ENCODE measurements at places on chromosomes 4 and X.

DNA sequence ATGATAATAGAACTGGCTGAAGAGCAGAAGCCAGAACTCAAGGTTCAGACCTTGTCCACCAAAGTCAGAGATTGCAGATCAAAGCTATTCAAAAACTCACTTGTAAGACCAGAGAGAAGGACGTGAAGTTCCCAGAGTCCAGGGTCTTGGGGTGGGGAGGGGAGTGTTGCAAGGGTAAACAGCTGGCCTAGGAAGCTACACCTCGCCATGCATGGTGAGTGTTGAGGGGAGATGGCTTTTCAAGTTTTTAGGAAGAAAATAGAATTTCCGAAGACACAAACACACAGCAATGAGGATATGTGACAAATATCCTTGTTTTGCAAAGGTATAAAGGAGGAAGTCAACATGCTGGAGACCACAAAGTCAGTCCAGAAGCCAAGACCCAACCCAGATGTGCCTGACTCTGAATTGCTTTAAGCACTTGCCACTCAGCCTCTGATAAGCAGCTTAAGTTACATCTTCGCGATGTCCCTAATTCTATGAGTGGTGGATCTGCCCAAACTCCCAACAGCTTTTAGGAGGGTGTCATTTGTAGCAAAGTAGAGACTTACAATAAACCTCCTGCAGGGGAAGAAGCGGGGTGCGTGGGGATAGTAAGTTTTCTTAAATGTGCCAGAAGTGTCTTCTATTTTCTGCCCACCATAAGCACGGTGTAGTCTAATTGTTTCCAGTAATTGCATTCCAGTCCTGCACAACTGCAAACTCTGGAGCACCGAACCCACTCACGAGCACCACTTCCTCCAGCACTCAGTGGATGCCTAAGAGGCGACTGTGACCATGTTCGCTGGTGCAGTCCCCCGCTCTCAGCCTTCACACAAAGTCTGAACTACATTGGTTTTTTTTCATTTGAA, 26.5 kb downstream of the HAND2 start:
- no peak for DNase-seq

- DNase-seq = no peak
Observed at GRCh38 chrX:111831343-111831742, 44.6 kb upstream of the TRPC5OS start.

DNA sequence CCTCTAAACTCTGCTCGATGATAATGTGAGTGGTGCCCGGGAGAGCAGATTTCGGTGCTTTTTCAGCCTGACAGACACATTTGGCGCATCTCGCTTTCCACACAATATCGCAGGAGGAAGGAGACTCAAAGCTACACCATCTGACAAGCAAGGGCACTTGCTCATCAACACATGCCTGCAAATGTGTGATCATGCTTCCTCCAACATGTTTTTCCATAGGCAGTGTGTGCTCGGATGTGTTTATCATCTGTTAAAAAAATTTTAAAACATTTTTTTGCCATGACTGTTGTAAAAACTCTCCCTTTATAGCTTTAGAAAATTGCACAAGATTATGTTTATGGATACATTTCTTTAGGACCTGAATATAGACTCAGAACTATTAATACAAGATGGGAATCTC, 170.3 kb upstream of the PUDP start:
- DNase-seq = no peak

DNA sequence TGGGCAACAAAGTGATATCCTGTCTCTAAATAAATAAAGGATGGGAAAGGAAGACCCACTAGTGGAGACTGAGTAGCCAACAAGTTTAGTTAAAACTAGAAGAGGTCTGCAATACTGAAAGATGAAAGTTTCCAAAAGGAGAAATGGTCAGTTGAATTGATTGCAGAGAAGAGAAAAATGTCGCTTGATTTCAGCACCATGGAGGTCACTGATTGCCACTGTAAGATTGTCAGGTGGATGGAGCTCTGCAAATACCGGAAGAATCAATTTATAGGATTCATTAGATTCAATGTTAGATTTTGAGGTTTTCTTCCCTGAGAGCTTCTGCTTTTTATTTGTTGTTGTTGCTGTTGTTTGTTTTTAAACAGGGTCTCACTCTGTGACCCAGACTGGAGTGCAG, 5.4 kb upstream of the FNIP2 start:
- no peak for DNase-seq

- no peak for DNase-seq
Observed at GRCh38 chr4:21470535-21470934, 478.0 kb downstream of the KCNIP4 start.

DNA sequence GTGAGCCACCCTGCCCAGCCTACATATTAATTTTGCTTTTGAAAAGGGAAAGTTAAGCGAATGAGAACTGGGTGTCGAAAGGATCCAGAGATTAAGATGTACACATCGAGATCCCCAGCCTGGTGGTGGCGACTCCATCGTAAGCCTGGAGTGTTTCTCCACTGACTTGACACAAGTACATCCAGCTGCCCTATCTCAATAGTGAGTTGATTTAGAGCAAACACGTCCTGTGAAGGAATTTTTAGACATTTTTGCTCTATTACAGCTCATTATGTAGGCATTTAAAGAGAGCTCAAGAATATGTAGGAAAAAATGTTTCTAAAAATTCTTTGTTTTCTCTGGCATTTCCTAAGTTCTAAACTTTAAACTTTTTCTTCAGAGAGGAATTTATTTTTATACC, 11.7 kb upstream of the CLDN34 start:
- no peak for DNase-seq

DNA sequence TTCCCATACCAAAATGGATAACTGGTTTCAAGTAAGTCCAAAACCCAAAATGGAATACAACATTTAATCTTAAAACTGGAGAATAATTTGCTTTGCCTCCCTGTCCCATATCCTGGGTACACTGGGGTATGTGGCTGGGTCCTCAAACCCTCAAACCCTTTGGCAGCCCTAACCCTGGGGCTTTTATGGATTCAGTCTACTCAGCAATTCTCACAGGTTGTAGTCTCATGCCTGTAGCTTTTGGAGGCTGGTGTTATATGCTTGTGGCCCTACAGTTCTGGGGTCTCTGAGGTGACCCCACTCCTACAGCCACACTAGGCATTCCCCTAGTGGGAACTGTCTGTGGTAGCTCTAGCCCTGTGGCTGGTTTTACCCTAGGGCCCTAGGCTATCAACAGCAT, 110.5 kb upstream of the NRK start:
- no peak for DNase-seq

DNA sequence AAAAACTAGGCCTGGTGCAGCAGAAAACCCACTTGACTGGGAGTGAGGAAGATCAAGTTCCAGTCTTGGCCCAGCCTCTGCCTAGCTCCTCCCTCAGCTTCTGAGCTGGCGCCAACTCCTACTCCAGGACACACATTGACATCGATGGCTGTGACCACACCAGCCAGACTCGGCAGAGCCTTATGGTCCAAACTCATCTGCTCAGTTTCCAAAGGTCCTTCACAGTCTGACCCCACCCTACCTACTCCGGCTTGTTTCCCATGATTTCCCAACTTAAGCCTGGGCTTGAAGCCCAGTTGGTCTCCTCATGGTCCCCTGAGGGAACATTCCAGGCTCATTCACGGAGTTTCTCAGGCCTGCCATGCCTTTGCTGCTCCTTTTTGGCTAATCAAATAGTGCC, 10.1 kb downstream of the ELF4 start:
- no peak for DNase-seq

DNA sequence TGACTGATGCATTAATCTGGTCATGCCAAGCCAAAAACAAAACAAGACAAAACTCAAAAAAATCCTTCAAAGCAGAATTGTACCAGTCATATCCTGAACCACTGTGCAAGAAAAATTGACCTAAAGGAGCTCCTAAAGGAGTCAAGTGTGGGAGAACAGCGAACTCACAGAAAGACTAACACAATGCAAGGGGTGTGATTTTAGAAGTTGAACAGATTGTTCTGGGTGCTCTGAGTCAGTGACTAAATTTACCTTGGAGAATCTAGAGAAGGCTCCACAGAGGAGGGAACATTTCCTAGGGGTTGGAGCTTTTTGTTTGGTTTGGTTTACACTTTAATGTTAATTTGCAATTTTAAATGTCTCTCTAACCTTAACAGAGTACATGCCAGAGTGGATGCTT, 48.9 kb upstream of the PHF8 start:
- DNase-seq = no peak

DNA sequence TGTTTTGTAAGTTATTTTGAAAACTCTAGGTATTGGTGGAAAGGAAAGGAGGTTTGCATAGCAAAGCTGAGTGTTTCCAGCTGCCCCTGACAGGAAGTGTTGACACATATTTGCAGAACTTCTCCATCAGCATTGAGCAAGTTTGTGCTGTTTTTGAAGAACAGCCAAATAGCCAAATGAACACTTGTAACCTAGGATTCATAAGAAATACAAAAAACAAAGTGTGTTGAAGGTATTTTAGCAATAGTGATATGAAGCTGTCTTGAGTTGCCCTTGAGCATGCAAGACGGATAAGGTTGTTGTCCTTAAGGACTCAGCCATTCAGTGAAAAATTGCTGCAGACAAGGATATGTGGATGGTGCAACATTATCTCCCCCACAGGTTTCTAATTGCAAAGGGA, 68.3 kb upstream of the PGM2 start:
- DNase-seq = no peak

DNA sequence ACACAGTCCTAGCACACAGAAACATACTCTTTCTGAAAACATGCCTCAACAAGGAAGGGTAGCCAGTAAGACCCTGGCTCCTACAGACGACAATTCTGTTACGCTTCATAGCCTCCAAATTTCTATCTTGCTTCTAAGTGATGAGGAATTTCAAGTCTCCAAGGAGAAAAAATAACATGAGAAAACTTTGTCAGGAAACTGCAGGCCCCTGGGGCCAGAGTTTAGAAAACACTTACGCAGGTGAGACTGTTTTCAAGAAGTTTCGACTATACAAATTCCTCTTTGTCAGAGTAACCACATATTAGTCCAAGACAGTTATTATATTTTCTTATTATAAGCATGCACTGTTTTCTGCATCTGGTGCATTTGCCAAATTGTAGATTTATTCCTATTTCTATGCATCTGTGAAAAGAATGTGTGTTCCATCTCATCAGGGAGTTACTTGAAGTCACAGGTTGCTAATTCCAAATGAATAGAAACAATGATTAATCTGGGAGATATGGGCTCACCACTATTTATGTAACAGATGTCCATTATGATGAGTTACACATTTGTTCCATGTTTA, 30.3 kb upstream of the HCCS start:
- DNase-seq = no peak

DNA sequence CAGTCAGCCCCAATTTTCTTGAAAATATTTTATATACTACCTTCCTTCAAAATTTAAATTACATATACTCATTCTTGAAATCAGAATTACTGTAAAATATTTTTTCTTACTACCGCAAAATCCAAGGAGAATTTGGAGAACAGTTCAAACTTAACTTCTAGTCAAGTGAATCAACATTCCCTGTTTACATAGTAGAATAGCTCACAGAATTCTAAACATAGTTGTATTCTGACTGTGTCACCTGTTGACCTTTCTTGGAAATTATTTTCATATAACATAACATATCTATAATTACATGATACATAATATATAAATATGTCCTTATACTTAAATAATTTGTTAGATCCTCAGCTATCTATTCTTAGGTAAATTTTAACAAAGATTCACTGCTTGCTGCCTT, 31.0 kb upstream of the FGF5 start:
- DNase-seq = no peak

- no peak for DNase-seq
Observed at GRCh38 chrX:136870064-136870463, 10.5 kb downstream of the RBMX start.

- DNase-seq = no peak
Observed at GRCh38 chr4:152464030-152464823, 71.7 kb downstream of the FBXW7 start.

GRCh38 chr4:6788123-6788522, 5.6 kb downstream of the KIAA0232 start:
- DNase-seq = no peak

- DNase-seq = no peak
Observed at GRCh38 chr4:174119051-174119450, 164.4 kb downstream of the FBXO8 start.

GRCh38 chrX:54748626-54749025, 49.4 kb downstream of the ITIH6 start:
- DNase-seq = no peak

GRCh38 chrX:10048076-10048475, 80.9 kb downstream of the CLDN34 start:
- DNase-seq = no peak

DNA sequence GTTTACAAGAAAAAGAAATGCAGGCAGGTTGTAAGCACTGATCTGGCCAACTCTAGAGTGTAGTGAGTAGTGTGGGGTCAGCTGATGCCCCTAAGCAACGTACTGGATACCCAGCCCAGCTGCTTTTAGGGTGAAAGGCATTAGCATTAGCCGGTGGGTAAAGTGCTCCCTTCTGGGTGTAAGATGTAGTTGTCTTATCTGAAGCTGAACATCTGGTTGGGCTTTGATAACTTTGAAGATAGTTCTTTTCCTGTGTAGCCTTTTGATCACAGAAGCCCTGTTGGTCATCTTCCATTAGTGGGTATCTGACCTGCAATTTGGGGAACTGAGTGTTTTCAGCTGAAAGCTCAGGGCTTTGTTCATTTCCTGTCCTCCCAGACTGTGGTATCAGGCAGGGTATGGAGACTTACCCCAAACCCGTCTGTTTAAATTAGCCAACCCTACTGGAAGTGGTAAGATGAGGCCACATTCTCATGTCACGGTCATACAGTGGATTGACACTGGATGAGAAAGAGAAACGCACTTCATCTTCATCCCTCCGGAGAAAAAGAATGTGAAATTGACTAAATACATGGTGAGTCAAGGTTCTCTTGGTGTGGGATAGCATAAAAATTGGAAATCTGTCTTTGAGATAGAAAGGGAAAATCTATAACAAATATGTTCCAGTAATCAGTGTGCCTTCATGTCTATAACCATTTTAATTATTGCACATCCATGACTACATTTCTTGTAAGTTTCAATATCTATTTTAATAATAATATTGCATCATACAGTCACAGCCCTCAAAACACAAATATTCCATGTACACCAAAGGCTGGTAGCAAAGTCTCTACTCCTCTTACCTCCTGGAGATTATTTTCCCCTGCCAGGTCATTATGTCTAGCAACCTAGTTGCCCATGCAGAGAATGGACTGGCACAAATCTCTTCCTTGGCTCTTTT, 8.7 kb downstream of the RHOH start:
- no peak for DNase-seq

DNA sequence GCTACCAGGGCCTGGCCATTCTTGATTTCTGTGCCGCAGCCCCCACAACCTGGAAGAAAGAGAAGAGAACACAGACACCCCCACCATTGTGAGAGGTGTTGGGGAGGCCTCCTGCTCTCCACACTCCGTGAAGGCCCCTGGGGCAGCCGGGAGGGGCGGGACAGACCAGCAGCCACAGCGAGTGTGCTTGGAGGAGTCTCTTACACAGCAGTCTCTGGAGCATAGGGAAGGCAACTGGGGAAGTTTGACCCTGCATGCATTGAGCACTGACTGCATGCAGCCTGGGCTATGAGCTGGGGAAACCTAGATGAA, 77.9 kb downstream of the ABLIM2 start:
- no peak for DNase-seq

GRCh38 chr4:7357323-7357722, 77.4 kb downstream of the PSAPL1 start:
- DNase-seq = no peak

All from stimulated activated CD4-positive, alpha-beta T cell treated with anti-CD3 and anti-CD28 coated beads, TNF-alpha, amount 100 ng/mL, for 24 hours (primary cell).